ENCODE measurements at places on chromosomes 11 and 22.

GRCh38 chr11:122491509-122491908, 164.0 kb upstream of the UBASH3B start:
- DNase-seq = no peak

DNA sequence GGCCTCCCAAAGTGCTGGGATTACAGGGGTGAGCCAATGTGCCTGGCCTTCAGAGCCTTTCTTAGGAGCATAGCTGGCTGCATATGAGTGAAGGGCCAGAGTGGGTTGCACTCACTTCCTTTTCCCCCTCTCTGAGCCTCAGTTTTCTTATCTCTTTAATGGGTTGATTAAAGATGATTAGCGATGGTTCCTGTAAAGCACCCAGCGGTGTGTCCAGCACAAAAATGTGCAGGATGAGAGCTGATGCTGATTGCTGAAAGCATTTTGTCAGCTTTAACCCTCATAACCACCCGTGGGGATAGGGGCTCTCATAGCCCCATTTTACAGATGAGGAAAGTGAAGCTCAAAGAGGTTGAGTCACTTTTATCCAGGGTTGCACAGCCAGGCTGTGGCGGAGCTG, 5.5 kb downstream of the CACNA1I start:
- DNase-seq = no peak

- DNase-seq = no peak
Observed at GRCh38 chr11:33895752-33896137, 3.9 kb upstream of the LMO2 start.

DNA sequence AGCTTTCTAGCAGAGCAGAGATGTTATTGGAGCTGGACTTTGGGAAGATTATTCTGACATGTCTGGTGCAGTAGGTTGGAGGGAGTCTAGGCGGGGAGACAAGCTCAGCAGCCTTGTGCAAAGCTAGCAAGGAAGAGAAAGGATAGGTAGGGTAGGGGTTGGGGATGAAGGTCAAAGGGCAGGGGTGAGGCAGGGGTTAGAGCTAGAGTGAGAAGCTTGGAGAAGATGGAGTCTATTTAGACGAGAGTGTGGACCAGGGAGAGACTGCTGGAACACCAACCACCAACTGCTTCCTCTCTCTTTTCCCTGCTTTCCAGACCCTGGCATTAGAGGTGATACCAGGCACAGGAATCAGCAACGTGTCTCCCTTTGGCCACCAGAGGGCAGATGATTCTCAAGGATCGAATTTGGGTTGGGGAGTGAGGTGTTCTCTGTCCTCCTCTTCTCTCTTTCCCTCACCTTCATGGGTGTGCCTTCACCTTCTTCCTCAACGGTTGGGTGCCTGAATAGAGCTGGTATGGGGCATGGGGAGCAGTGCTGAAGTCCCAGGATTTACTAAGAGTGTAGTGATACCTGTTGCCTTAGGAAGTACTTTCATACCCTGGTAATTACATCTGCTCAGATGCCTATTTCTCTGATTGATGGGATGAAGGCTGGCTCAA, 1.8 kb upstream of the MARK2 start:
- DNase-seq = peak; percentile 61

DNA sequence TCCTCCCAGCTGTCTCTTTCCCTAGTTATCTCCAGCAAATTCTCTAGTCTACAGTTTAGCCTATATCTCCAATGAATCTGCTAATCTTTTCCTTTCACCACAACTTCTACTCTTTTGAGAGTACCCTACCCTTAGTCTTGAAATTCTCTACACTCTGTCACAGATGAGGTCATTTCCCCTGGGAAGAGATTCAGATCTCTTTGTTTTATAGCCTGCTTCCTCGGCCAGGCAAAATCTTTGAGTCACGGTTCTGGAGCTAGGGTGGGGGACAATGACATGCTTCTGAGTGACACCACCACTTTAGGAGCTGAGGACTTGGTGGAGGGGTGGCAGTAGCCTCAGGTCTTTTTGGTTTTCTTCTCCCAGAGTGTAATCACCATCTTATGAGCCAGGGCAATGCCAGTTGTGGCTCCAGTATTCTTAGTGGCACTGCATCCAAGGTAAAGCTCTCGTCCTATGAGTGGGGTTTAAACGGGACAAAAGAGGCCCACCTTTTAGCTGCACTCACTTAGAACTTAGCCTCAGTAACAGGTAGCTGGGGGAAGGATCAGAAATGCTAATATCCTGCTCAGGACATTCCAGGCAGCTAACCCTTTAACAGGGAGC, 98.5 kb upstream of the RRM1 start:
- no peak for DNase-seq

GRCh38 chr22:30235687-30236170, 10.8 kb downstream of the LIF start:
- no peak for DNase-seq

DNA sequence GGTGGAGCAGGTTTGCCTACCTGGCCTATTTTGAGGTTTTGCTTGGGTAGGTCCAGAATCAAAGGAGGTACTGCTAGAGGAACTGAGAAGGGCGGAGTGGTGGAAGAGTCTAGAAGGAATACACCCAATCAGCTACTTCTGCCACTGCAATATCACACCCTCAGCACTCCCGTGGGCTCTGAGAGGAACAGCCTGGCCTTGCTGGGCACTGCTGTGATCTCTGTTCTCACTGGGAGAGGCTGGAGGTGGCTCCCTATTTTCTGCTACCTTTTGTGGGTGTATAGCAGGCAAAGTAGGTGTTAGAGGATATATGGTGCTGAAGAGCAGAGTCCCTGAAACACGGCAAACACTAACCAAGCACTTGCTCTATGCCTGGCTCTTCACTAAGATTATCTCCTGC, 25.0 kb upstream of the IGSF22 start:
- DNase-seq = no peak

- no peak for DNase-seq
Observed at GRCh38 chr22:33921525-33922348, 1.5 kb upstream of the LARGE1 start.

- DNase-seq = no peak
Observed at GRCh38 chr11:86176165-86176884, 68.2 kb upstream of the EED start.

DNA sequence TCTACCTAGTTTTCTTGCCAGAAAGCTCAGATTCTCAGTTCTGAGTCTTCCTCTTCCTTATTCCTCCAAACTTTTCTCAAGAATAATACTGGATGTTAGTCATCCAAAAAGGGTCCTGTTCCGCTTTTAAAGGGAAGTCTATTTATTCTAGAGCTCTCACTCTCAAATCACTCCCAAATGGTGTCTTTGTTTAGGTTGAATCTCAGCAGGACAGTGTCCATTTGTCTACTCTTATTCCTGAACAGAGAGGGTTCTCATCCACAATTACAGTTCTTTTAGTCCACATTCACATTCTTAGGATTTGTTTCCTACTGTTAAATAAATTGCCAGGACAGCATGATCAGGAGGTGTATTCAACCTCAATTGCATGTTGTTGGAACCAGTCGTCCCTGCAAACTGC, 61.3 kb downstream of the MUC15 start:
- no peak for DNase-seq

GRCh38 chr11:63573881-63574855, 11.0 kb upstream of the PLAAT2 start:
- DNase-seq = no peak

GRCh38 chr22:49586244-49586748, 241.4 kb downstream of the BRD1 start:
- no peak for DNase-seq

- DNase-seq = no peak
Observed at GRCh38 chr11:120649316-120649715, 137.8 kb downstream of the GRIK4 start.

- DNase-seq = no peak
Observed at GRCh38 chr11:132686886-132687285, 845.4 kb downstream of the OPCML start.

DNA sequence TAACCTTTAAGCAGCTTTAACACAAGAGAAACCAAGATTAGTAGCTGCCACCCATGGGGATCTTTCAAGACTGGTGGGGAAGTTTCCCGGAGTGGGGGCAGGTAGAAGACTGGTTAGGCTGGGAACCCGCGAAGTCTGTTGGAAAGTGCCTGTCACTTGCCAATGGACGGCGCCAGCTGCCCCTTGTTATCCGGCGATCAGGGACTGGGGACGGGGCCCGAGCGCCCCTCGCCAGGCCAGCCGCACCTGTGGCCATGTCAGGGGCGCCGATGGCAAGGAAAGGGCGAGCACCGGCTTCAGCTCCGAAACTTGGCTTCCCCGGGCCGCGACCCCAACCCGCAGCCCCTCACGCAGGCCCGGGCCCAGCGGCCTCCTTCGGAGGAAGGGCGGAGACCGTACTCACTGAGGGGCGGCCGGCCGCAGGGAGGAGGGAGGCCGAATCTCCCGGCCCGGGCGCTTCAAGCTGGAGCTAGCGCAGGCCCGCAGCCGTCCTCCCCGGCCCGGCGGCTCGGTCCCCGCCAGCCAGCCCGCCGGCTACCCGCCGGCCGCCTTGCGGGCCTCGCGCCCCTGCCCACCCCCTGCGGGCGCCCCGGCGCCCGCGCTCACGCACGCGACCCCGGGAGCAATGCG, 539 bp downstream of the EIF4ENIF1 start:
- no peak for DNase-seq

GRCh38 chr11:70688142-70688541, 289.8 kb downstream of the CTTN start:
- DNase-seq = no peak

- DNase-seq = no peak
Observed at GRCh38 chr11:95456714-95457491, 225.9 kb upstream of the SESN3 start.

GRCh38 chr22:28220626-28221363, 301.7 kb upstream of the PITPNB start:
- DNase-seq = no peak

GRCh38 chr11:117495357-117495756, 167.7 kb downstream of the CEP164 start:
- DNase-seq = no peak
